ENCODE measurements at places on chromosomes 12 and 14.

- no peak for DNase-seq
Observed at GRCh38 chr12:4331842-4332241, 10.8 kb downstream of the TIGAR start.

DNA sequence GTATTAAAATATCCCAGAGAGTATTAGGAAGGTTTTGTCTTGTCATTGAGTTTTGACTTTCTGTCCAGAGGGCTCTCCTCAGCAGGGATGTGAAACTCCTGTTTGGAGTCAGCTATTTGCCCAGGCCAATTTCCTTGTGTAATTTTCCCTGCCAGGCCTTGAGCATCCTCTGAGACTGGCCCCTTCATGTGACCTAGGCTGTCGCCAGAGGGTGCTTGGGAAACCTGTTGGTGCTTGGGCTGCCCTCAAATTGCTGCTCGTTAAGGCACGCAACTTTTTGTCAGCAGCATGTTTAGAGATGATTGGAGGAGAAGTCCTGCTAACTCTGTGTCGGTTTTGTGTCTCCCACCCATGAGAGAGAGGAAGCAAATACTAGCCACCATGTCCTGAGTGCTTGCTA, 39.1 kb downstream of the IQSEC3 start:
- no peak for DNase-seq

- DNase-seq: no peak
Observed at GRCh38 chr12:68439368-68440045, 107.3 kb upstream of the MDM1 start.

- no peak for DNase-seq
Observed at GRCh38 chr14:106309423-106309822, 783.0 kb downstream of the TMEM121 start.

DNA sequence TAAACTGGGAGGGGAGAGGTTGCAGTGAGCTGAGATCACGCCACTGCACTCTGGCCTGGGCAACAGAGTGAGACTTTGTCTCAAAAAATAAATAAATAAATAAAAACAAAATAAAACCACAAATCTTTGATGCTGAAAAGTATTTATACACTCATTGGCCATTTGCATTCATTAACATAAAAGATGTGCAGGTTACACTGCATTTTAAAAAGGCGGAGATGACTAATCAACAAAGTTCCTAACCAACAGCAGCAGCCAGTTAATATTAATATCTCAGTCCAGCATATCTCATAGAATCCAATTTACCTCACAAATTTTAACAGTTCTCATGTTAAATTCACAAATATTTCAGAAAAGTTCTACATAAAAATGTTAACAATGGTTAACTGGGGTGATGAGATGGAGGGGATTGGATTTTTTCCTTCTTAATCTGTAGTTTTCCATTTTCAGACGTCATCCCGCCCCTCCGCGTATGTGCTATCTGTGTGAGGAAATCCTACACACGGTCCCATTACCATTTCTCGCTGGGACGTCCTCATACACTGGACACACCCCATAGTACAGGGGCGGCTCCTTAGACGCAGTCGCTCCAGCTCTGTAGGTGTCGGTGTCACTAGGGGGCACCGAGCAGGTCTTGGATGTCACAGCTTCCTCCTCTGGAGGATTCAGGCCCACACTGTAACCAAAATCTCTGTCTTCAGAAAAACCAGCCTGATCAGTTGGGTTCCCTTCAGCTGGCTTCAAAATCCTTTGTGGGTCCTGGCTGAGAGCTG, 7.3 kb downstream of the ANKLE2 start:
- peak; percentile 41 for DNase-seq

- no peak for DNase-seq
Observed at GRCh38 chr14:97282210-97283004, 485.2 kb downstream of the VRK1 start.

DNA sequence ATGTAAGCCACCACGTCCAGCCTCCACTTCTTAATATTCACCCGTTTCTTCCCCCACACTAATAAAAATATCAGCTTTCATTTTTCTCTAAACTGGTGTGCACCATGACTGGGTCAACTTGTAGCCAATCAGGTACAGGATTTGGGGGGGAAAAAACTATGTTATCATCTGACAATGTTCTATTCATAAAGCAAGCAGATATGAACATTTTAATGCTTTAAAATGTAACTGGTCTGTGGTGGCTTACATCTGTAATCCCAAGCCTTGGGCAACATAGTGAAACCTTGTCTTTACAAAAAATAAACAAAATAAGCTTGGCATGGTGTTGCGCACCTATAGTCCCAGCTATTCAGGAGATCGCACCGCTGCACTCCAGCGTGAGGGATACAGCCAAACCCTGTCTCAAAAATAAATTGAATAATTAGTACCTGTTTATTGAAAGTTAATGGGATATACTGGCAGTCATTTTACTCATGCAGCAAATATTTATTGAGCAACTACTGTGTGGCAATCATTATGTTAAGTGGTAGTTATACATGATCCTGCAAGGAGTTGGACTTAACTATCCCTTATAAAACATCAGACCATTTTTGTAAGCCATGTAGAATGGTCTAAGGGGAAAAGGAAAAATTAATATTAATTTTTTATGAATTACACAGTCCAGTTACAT, 15.3 kb upstream of the ITPR2 start:
- DNase-seq: no peak

GRCh38 chr12:47223848-47224213, 144.1 kb upstream of the AMIGO2 start:
- no peak for DNase-seq

DNA sequence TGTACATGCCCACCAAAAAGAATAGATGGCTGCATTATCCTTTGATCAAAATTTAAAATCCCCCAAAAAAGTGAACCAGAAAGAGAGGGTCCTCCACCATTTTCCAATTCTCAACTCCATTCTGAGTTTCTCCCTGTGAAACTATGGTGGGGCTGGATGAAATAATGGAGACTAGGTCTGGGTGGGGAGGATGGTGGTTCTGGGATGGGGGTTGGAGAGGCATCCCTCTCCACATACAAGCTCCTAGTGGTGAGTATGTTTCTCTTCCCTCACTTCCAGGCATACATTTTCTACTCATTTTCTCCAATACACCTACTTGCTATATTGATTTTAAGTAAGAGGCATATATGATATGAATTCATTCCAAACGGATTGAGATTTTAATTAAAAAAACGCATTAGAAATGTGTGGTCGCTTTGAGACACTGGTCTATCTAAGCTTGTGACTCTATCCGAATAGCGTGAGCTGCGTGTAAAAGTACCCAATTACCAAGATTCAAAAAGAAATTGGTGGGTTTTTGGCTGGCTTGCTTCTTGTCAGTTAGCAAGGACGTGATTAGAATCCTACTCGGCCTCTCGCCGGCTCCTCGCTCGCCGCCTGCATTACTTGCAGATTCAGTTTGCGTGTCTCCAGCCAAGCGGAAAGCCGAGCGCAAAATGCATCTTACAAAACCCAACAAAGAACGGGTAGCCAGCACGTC, 3.4 kb downstream of the ASCL1 start:
- DNase-seq: no peak

DNA sequence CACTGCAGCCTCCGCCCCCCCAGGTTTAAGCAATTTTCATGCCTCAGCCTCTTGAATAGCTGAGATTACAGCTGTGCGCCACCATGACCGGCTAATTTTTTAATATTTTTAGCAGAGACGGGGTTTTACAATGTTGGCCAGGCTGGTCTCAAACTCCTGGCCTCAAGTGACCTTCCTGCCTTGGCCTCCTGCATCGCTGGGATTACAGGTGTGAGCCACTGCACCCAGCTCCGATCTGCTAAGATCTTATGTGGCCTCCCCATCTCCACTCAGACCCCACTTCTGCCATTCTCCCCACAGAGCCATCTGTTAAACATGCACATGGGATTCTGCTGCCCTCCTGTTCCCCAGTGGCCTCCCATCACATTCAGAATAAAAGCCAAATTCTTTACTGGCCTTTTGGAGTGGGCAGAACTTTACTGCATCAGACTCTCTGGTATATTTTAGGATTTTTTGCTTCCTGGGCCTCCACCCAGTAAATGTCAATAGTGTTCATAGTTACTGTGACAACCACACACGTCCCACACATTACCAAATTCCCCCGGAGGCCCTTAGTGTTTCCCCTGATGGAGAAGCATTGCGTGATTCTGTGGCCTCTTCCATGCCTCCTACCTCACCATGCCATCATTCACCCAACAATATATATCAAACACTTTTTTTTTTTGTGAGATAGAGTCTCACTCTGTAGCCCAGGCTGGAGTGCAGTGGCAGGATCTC, 96.3 kb downstream of the PTPN11 start:
- no peak for DNase-seq

DNA sequence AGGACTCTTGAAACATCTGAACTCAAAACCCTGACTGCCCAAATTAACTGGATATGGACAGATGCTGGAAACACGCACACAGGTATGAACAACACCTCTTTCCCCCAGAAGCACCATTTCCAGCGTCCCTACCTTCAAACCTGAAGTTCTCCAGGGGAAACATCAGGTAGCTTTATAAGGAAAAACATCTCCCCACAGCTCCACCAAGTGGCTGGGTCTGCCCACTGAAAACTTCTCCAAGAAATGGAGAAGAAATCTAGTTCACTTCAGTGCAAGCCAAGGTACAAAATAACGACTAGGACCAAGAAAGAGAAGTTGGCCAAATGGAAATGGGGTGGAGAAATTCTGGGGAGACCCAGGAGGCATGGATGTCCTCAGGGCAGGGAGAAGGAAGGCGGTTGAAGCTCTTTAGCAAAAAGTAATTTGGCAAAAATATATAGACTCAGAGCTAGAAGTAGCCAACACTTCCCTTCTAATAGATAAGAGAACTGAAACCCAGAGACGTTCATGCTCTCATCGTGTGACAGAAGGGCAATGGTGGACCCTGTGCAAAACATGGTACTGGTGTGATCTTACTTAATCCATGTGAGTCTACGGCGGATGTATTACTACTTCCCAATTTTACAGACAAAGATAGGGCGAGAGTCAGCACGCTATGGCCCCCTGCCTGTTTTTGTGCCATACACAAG, 10.5 kb upstream of the NUAK1 start:
- peak; percentile 18 for DNase-seq

GRCh38 chr14:102189874-102190273, 50.2 kb downstream of the WDR20 start:
- peak; percentile 43 for DNase-seq

DNA sequence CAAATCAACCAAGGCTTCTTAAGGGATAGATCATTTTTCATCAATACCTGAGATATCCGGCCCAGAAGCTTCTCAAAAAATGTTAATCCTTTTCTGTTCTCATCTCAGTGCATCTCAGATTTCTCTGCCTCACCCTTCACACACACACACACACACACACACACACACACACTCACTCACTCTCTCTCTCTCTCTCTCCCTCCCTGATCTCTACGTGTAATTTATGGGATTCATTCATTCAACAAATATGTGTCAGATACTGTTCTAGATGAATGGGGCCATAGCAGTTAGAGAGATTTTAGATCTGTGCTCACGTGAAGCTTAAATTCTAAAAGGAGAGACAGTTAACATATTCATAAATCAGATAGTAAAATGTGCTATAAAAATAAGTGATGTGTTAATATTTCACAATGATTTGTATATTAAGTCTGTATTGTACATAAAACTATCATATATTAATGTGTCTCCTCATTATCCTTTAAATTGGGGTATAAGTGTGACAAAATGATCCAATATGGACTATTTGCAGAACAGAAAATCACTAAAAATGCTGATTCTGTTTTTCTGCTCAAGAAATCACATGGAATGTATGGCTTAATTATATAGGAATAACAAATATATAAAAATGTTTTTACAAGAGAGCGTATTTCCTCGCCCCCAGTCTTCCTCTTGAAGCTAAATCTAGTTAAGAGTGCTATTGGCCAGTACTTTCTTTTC, 7.3 kb upstream of the FRMD6 start:
- DNase-seq: no peak

- DNase-seq: no peak
Observed at GRCh38 chr14:23639048-23639890, 3.1 kb downstream of the DHRS2 start.

GRCh38 chr12:39804479-39804878, 184.9 kb upstream of the ABCD2 start:
- no peak for DNase-seq

GRCh38 chr12:24608637-24609285, 340.1 kb downstream of the BCAT1 start:
- no peak for DNase-seq

DNA sequence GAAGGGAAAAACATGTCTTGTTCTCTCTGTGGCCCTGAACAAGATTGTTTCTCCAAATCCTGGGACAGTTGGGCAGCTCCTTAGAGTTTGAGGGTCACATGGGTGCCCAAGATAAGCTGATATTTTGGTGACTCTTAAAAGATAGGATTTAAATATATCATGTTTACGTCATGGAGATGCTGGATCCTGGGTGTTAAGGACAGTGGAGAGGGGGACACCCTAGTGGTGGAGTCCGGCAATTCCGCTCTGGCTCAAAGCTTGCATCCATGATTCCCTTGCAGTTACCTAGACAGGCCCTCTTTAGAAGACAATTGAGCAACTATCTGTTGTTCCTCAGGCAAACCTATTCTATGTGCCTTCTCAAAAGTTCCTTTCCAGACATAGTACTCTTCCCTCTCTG, 101.8 kb downstream of the CMKLR1 start:
- DNase-seq: no peak

DNA sequence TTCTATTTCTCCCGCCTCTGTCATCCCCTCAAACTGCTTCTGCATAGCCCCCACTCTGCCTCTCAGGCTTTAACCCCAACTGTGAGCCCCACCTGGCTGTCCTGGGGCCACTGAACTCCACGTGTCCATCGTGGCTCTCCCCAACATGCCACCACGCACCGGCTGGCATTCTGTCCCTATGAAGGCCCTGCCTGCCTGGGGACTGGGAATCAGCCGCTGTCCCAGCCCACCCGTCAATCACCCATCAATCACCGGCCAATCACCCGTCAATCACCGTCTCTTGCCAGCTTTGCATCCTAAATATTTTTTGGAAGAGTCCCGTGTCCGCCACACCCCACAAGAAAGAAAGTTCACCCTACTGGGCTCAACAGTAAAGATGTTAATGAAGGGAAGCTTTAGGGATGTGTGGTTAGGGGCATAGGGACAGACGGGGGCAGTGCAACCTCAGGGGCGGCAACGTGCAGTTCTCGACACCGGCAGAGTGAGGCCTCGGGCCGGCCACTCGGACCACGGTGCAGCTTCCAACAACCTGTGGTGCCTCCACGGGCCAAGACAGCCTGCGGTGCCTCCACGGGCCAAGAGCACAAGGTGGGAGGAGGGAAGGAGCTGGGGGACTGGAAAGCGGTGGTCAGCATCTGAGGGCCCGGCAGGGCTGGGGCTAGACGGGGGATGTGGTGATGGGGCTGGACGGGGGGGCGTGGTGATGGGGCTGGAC, 85.6 kb downstream of the GALNT9 start:
- no peak for DNase-seq

DNA sequence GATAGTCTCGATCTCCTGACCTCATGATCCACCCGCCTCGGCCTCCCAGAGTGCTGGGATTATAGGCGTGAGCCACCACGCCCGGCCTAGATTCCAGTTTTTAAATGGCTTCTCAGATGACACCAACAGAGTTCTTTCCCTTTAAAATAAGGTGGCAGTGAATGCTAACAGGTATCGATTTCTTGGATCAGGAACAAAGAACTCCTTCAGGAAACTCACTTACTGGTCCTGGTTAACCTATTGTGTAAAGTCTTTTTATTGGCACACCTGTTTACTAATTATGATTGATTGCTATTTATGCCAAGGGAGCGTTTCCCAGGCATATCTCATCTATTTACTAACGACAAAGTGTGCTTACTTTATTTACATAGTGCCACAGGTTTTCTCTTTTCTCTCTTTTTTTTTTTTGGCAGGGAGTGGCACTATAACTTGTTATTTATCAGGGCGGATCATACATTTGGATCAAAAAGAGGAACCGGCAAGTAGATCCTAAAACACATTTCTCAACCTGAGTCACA, 89.7 kb downstream of the GLT1D1 start:
- DNase-seq: no peak

GRCh38 chr14:71961972-71962371, 29.7 kb downstream of the RGS6 start:
- DNase-seq: no peak
